SK-MEL-5 (cell line): ENCODE measurements at places on chromosomes 13 and 19.

GRCh38 chr13:99256709-99257108 is 1.5 kb downstream of the GPR18 start:
- DNase-seq: no peak

DNA sequence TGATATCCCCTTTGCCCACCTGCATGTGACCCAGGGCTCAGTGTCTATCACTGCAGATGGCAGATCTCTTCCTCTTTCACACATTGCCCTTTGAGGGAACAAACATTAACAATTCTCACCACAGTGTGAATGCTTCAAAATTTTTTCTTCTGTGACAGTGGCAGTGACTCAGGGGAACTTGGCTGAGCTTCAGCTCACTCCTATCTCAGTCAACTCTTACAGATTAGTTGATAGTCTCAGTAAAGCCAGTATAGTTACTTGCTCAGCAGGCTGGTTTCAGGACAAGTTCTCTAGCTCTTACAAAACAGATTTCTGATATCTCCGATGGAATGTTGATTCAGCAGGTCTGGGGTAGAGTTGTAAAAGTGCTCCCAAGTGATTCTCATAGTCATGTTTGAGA is 166.9 kb downstream of the DLEU7 start:
- no peak for DNase-seq

GRCh38 chr13:108345016-108345415 is 75.5 kb downstream of the TNFSF13B start:
- peak; percentile 7 for DNase-seq

DNA sequence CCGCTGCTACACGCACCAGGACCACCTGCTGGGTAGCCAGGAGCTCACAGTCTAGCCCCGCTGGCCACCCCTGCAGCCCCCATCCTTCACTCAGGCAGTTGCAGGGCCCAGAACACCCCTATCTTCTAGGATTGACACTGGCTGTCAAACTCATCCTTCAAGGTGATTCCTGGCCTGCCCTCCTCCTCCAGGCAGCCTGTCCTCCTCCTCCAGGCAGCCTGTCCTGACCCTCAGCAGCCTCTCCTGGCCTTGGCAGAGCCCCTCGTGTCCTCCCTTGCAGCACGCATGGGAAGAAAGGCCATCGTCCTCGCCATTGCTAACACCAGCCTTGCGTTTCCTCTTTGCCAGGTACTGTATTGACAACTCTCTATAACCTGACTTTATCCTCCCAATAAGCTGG is 3.8 kb upstream of the EPS8L1 start:
- no peak for DNase-seq

- DNase-seq: no peak
Observed at GRCh38 chr13:103812558-103812957, 746.3 kb upstream of the SLC10A2 start.
